ENCODE measurements at places on chromosomes 2 and 18. TPM values are rescaled to one million over a fixed set of nuclear protein-coding genes. Genes with fewer than 3 reads are reported as not detected.
A peak's percentile ranks its signal among the peaks of the same experiment; 100 is the strongest.

The SETBP1 gene
- total RNA-seq, result 16.7 TPM

The ZNF521 gene
- 34.4 TPM for total RNA-seq

The SLC38A11 gene
- total RNA-seq, result 0.42 TPM

GRCh38 chr2:118580651-118581050 is 266.8 kb downstream of the EN1 start:
- no peak for DNase-seq

- peak; percentile 86 for DNase-seq
Observed at GRCh38 chr18:45617284-45617683, 2.0 kb downstream of the SLC14A2 start.
